ENCODE measurements at places on chromosomes 13 and 19.

GRCh38 chr13:57375876-57376275 is 208.9 kb downstream of the PRR20E start:
- DNase-seq = no peak

DNA sequence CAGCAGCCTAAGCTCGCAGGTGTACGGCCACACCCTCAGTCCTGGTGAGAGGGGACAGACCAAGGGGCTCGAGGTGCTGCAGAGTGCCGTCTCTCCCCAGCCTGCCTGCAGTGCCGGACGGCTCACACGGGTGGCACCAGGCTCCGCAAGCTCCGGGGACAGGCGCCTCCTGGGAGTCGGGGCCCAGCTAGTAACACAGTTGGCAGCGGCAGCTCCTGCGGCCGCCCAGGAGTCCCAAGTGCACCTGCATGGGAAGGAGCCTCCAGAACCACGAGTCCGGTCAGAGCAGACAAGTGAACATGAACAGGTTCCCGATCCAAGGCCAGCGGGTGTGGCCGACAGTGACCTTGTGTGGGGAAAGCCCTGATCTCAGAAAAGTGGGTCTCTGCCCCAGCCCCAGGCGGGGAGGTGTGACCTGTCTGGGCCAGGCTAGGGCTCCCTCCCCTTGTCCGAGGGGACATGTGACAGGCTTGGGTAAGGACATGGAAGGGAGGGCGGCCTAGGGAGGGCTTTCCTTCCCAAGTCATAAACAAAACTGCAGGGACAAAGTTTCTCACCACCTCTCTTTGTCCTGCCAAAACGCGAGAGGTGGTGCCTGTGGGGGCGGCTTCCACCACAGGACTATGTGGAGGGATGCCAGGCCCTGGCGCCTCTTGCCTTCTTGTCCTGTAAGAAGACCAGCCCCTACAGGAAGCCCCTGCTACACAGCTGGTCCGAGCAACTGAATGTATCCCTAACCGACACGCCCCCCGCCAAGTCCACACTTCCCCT is 46.5 kb downstream of the MLLT1 start:
- no peak for DNase-seq

DNA sequence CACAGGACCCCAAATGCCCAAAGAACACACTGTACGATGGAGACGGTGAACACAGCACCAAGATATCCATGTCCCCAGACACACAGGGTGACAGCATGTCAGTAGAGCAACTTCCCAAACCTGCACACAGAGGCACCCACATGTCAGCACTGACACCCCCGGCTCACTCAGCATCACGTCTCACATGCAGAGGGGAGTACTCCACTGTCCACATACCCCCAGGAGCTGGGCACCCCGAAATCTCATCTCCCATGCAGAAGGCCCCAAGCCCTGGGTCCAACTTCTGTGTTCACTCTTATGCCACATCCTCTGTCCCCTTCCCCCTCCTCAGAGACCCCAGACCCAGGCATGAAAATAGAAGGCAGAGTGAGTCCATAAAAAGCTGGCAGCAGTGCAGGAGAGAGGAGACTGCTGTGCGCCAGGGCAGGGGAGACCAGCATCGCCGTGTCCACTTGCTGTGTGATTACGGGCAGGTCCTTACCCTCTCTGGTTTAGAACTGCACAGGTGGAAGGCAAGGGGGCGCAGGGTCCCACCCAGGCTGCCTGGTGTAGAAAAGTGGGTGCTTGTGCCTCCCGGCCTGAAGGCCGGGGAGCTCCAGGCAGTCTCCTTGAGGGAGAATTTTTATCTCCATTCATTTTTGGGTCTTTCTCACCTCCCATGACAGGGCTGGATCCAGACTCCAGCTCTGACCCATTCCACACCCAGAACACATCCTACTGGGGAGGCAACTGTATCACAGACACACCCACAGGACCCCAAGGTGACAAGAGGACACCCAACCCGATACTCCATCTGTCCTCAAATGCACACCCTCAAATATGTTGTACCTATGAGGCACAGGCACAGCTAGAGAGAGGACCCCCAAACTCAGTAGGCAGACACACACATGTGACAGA is 17.0 kb downstream of the ERFL start:
- no peak for DNase-seq

DNA sequence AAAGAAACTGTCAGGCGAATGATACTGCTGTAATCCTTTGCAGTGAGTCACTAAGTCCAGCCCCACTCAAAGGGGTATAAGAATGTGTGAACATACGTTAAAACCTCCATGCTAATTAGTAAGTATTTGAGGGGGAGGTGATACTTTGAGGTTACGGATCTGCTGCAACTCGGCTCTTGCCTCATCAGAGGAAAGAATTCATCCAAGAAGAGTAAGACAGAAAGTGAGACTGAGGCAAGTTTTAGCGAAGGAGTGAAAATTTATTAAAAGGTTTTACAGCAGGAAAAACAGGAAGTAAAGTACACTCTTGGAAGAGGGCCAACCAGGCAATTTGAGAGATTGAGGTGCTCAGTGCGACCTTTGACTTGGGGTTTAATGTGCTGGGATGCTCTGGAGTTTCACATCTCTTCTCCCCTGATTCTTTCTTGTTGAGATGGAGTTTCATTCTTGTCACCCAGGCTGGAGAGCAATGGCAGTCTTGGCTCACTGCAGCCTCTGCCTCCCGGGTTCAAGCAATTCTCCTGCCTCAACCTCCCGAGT is 9.8 kb downstream of the CLEC4M start:
- no peak for DNase-seq

DNA sequence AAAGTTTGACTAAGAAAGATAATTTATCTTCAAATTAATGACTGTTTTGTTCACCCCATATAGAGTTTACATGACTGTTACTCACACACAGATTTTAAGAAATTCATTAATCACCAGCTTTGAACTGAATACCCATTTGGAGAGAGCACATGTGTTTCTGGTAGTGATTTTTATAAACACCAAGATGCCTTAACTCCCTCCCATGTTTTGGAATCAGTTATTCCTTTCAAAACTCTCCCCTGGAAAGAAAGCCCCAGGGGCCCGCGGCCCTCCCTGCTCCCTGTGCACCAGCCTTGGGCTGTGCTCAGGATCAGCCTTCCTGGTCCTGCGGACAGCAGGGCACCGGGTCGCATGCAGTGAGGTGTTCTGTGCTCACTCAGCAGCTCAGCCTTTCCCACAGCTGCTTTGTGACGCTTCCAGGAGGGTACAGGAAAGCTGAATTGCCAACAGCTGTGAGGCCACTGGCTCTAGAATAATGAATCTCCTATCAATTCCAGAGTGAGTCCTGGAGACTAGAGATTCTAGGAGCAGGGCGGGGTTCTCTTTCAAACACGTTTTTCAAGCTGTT is 483.2 kb downstream of the EFNB2 start:
- DNase-seq = no peak

DNA sequence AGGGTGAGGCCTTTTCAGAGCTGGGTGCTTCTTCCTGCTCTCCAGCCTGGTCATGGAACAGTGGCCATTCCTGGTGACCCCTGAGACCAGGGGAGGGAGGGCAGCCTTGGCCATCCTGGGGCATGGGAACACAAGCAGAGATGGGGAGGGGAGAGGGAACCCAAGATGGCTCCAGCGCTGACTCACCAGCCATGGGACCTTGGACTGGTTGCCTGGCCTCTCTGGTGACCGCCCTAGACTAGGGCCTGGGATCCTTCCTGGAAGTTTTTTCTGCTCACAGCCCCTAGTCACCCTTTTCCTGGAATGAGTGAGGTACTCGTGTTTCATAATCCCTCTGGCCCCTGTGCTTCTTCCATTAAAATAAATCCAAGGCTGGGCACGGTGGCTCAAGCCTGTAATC is 3.3 kb upstream of the OPA3 start:
- DNase-seq = no peak

- DNase-seq = no peak
Measured at GRCh38 chr19:7545904-7546303, 10.4 kb downstream of the PNPLA6 start.

- no peak for DNase-seq
Measured at GRCh38 chr13:99484473-99484872, 16.8 kb upstream of the TM9SF2 start.

DNA sequence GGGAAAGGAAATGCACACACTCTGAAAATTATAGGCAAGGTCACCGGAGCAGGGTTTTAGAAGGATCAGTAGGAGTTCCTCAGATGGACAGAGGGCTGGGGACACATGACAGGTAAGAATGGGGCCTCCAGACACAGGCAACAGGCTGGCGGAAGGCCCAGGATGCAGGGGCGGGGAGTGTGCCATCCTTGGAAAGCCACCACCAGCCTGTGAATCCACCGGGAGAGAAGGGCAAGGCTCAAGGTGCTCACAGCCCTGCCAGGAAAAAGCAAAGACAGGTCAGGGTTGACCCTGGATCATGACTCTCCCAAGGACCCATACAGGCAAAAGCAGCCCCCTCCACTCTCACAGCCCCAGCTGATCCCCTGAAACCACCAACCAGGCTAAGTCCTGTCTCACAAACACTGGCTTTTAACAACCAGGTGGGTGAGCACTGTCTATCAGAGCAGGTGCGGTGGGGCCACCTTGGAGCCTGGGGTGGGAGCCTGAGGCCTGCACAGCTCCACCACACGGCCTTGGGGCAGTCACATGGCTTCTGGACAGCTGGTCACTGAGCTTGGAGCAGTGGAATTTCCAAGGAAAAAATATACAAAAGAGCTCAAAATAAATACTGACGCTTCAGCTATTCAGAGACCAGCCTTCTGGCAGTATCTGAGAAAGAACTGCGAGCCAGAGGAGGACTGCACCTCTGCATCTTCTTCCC is 35.2 kb upstream of the ISYNA1 start:
- DNase-seq = no peak

DNA sequence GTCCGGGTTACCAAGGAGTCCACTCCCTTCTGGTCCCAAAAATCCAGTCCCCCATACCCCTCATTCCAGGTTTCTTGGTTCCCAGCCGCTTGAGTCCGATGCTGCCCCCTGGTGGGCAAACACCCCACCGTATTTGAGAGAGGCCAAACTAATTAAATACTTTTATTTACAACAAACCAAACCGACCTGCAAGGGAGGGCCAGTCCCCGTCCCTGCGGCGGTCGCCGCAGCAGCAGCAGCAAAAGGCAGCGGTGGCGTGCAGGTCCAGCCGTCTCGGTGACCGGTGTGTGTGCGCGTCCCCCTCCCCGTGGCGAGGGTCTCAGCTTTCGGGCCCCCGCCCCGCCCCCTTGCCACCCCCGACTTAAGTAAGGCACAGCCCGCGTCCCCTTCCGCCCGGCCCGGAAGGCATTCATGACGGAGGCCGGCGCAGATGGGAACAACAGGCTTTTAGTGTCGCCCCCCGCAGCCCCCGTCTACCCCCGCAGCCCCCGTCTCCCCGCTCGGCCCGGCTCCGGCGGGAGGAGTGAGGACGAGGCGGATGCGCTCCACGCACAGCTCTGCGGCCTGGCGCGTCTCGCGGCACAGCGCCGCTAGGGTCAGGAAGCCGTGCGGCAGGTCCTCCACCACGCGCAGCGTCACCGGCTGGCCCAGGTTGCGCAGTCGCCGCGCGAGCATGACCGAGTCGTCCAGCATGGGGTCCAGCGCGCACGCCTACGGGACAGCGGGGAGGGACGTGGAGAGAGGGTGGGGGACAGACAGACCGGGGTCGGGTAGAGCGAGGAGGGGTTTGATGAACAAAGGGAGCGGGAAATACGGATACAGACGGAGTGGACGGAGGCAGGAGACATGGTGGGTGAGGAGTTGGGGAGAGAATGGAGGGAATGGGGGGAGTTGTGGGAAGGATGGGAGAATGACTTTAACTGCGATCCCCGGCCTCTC is 11.5 kb upstream of the CNFN start:
- no peak for DNase-seq

- no peak for DNase-seq
Measured at GRCh38 chr19:49491030-49491803, 3.8 kb downstream of the RPL13A start.

DNA sequence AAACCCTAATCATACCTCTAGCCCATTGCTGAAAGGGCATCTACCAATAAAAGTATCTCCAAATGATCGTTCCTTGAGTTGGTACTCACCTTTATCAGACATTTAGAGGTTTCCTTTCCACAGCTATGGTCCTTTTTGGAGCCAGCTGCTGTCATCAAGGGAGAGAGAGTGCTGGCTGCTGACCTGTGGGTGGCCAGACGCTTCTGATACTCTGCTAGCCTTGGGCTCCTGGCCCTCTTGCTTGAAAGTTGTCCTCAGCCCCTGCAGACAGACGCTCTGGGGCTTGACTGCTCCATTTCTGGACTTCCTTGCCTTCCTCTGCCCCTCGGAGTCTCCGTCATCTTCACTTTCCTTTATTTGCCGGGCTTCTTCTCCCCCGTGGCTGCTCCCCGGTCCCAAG is 499.1 kb downstream of the DIAPH3 start:
- no peak for DNase-seq

- DNase-seq = no peak
Measured at GRCh38 chr13:27830010-27830409, 37.7 kb downstream of the GSX1 start.

GRCh38 chr13:21150013-21150412 is 26.3 kb downstream of the SKA3 start:
- DNase-seq = no peak

DNA sequence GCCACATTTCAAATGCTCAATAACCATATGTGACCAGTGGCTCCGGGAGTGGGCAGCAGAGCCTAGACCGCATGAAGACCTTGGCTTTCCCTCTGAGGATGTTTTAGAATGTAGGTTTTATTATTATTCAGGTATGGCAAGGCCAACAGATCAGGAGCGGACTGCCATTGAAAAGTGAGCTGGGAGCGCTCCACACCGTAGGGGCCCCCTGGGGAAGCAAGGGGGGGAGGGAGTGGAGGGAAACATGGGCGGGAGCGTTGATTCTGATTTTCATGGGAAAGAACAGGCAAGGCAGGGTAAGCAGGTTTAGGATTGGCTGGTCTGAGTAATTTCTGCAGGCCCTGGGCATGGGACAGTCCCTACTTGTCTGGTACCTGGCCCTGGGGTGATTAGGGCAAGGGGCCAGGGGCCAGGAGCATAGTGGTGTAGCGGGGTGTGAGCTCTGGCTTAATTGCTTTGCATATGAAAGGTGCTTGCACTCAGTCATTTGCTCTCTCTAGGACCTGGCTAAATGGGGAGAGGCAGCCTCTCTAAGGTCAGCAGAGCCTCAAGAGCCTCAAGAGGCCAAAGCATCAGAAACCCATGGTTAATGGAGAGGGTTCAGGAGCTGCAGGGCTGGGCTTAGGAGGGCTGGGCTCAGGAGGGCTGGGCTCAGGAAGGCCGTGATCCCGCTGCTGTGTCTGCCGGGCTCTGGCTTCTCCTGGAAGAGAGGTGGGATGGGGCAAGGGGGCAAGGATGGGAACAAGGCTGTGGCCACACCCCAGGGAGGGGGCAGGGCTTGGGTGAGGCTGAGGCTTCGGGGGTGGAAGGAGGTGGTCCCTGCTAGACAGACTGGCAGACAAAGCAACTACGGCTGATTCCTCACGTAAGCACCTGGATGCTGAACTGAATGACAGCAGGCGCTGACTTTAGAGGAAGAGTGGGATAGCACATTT is 82.0 kb upstream of the WASF3 start:
- no peak for DNase-seq

Measured in NCI-H2081 treated with DMSO at 0.1 percent for 48 hours (cell line).